Hepatic stellate cell (primary cell): ENCODE measurements at places on chromosomes 7 and 10.

GRCh38 chr7:51005074-51005473, 222.4 kb upstream of the GRB10 start:
- DNase-seq: no peak

DNA sequence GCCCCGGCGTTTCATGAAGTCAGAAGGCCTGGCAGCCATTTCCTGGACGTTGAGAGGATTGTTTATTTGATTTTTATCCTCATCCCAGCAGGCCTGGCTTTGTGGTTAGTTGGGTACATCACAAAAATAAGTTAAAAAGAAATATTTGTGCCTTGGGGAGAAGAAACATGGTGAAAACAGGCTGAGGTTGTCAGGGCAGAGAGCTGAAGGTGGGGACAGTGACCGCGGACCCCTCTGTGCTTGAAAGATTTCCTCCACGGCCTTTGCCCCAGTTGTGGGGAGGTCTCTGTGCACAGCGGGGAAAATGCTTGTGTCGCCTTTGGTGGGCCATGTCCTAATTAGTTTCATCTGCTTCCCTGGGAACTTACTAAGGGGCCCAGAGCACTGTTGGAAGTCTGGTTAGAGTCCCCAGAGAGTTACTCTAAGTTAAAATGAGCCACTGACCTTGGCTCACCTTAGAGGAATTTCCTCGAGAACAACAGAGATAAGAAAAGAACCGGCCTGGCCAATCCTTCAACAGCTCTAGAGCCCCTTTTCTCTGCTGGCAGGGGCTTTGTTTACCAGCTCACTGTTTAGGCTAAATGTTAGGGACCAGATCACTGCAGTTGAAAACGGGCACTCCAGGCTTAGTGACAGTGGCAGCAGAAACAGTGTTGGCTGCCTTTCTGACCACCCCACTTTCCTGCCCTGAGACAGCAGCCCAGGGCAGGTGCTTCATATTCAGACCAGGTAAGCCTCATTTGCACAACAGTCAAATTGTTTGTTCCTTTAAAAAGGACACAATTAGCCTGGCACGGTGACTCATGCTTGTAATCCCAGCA, 37.9 kb downstream of the CRCP start:
- peak; percentile 61 for DNase-seq

DNA sequence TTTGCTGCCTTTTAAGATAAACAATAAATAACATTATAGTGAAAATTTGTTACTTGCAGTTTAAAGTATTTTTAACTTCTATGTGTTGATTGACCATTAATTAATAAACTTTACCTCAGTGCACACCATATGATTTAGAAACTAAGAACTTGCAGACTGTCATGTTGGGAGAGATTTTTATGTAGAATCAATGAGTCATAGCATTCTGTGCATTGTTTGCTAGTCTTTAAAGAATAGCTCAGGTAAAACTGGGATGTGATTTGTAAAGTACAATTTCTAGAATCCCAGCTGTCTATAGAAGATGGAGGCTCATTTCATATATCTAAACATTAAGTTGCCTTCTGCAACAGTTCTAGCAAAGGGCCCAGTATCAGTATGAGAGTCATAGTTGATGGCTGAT, 199.6 kb upstream of the SEMA3A start:
- no peak for DNase-seq

- no peak for DNase-seq
Measured at GRCh38 chr7:12211711-12212485, 804 bp downstream of the TMEM106B start.

DNA sequence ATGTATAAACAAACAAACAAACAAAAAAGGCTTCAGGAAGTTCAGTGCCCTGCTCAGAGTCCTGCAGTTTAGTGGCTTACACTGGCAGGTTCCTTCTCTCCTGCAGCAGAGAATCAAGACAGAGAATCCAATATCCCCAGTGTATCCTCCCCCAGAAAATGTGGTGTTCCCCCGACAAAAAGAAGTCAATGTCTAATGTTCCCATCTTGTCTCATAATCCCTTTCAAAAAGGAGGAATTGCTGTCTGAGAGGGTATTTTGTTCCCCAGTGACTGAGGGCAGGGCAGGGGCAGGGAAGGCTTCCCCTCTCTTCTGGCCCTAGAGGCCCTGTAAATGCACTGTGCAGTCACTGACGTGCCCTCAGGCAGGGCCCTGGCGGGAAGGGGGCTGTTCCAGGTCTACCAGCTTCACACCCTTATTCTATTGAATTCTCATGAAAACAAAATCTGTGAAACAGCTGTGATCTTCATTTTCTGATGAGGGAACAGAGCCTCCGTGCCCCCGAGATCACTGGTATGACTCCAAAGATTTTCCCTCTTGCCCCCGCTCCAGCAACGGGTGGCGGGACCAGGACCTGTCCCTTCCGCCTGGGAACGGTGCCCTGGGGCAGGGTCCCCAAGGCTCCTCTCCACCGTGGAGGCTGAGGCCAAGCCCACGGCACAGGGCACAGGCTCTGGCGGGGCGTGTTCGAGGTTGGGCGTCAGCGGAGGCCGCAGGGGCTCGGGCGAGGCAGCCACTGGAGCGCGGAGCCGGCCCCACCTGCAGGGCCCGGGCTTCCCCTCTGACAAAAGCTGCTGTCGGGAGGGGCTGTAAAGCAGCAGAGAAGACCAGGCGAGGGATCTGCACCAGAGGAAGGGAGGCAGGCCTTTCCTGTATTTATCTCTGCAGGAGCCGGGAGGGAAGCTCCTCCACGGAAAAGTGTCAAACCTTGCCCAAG, 13.4 kb upstream of the WDFY4 start:
- DNase-seq: no peak

- peak; percentile 26 for DNase-seq
Measured at GRCh38 chr10:3775696-3776551, 9.1 kb downstream of the KLF6 start.

DNA sequence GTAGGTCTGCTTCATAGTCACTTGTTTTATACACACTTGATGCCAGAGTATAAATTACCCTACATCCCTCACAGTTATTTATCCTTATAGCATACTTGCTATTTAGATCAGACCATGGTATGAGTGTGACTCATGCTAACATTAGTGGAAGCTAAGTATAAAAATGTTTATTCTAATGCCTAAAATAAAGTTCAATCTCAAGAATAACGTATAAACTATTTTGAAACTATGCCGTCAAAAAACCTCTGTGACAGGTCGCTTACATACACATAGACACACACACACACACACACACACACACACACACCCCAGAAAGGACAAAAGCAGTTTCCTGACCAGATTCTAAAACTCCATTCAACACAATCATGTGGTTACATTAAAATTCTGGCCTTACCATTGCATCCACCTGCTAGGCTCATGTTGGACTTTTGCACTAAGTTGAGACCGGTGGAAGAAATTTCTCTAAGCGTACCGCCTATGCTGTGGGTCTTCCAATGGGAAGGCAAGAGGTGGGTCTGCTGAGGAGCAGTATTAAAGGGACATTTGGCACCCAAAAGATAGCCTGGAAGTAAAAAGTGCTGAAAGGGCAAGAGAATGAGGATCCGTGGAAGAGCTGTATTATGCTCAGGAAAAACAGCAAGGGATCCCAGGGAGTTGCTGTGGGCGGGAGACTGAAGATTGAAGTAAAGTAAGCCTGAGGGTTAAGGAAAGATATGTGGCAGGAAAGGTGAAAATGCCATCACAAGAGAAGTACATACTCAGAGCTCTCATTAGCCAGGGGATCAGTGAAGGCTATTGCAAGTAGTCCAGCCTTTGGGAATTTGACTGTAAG, 5.0 kb downstream of the FOXP2 start:
- no peak for DNase-seq

- DNase-seq: no peak
Measured at GRCh38 chr10:110528224-110528996, 30.7 kb downstream of the DUSP5 start.

DNA sequence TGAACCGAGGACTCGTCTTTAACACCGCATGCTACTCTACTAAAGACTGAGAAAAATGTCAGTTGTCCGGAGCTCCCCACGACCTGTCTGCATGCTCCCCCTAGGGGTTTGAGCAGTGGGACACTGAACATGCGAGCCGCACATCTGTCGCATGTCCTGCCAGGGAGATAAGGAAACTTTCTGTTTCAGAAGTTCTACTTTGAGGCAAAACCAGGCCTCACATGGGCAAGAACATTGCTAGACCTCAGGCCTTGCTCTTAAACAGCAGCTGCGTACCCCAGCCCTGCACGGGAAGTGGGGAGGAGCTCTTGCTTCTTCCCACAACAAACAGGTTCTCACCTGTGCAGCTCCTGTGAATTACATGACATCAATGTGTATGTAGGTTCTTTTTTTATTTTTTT, 30.3 kb upstream of the HERPUD2 start:
- DNase-seq: no peak

DNA sequence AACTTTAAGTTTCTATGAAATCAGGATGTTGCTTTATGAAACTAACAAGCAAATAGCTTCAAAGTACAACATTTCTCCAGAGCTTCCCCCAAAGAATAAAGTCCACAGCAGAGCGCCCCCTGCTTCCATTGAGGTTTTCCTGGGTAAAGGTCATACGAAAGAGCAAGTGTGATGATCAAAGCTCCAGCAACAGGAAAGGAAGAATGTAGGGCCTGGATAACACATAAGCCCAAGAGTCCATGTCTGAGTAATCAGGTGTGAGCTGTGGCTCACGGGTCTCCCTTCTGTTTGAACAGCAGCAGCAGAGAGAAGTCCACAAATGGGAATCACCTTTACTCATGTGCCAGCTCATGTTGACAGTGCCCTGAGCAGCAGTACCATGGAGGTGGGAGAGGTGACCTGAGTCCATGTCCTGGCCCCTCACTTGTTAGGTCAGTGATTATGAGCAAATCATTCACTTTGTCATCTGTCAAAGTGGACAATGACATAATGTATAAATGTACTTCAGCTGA, 50.5 kb downstream of the MRPL32 start:
- no peak for DNase-seq

DNA sequence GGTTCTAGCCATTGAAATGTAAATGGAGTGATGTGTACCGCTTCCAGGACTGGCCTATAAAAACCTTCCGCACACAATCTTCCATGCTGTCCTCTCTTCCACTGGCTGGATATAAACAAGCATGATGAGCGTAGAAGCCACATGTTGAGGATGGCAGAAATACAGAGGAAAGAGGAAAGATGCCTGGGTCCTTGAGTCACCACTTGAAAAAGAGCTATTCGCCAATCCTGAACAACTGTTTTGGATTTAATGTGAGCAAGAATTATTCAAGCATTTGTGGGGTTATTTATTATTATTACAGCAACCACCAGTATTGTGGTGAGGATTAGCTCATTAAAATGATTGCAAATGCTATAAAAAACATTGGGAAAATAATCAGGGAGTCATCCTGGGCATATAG, 45.8 kb upstream of the PLXNA4 start:
- DNase-seq: no peak

DNA sequence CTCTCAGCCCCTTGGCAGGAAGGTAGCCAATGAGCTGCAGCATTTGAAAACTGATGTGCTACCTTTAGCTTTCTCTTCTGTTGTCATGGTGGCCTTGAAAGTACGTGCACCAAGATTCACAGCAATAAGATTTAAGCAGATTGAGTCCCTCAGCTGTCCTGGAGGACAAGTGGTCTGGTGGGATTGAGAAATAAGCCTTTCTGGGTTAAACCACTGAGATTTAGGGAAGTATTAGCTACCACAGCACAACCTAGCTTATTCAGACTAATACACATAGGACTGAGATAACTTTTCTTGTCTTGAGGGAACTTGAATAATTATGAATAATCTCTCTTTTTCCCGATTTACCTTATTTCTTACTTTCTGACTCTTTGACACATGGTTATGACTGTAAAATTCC, 324.0 kb downstream of the PTEN start:
- DNase-seq: no peak

DNA sequence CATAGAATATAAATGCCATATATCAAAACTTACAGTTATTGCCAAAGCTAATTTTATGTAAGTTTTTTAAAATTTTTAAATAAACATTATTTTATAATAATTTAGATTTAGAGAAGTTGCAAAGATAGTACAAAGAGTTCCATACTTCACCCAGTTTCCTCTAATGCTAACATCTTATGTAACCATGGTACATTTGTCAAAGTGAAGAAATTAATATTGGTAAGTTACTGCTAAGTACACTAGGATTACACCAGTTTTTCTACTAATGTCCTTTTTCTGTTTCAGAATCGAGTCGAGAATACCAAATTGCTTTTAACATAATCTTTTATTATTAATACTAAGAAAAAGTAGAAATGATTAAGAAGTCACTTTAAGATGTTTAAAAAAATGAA, 29.2 kb downstream of the CSGALNACT2 start:
- no peak for DNase-seq
